ENCODE measurements at places on chromosomes 3 and 15.

GRCh38 chr3:139611528-139611927 lies 66.2 kb downstream of the NMNAT3 start:
- no peak for ATAC-seq
- H3K27ac ChIP-seq: no peak overlapping the region
- H3K4me1 ChIP-seq: no peaks in the 10 kb centered on the region
- no peak overlapping the region for H3K4me3 ChIP-seq

DNA sequence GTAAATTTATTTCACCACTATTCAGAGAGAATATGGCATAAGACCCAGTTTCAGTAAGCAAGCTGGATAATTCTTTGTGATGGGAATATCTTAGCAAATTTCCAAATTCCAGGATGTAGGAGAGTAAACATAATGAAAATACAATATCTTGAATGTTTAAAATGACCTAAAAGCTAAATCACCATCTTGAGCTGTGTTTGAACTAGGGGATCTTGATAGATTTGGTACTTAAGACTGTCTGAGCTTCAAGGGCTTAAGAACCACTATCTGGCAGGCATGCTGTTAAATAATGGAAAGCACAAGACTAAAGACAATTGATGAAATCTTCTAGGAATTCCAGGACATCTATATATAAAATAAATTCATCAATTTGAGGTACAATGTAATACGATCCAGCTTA lies 217.7 kb downstream of the ATP8B4 start:
- H3K36me3 ChIP-seq: no peaks in the 10 kb centered on the region
- peaks cover 13% of the 10 kb centered on the region for H3K4me1 ChIP-seq
- peak overlapping the region; percentile 70 for H3K27ac ChIP-seq
- H3K27me3 ChIP-seq: no peaks in the 10 kb centered on the region
- H3K4me3 ChIP-seq: no peak overlapping the region

GRCh38 chr3:42066516-42067181 lies 24.5 kb upstream of the TRAK1 start:
- peak overlapping the region; percentile 88 for H3K27ac ChIP-seq
- no peak overlapping the region for H3K4me3 ChIP-seq
- H3K36me3 ChIP-seq: no peaks in the 10 kb centered on the region
- no peaks in the 10 kb centered on the region for H3K27me3 ChIP-seq

GRCh38 chr15:94379986-94380385 lies 148.6 kb downstream of the MCTP2 start:
- ATAC-seq: no peak
- no peak overlapping the region for H3K27ac ChIP-seq
- no peaks in the 10 kb centered on the region for H3K27me3 ChIP-seq

DNA sequence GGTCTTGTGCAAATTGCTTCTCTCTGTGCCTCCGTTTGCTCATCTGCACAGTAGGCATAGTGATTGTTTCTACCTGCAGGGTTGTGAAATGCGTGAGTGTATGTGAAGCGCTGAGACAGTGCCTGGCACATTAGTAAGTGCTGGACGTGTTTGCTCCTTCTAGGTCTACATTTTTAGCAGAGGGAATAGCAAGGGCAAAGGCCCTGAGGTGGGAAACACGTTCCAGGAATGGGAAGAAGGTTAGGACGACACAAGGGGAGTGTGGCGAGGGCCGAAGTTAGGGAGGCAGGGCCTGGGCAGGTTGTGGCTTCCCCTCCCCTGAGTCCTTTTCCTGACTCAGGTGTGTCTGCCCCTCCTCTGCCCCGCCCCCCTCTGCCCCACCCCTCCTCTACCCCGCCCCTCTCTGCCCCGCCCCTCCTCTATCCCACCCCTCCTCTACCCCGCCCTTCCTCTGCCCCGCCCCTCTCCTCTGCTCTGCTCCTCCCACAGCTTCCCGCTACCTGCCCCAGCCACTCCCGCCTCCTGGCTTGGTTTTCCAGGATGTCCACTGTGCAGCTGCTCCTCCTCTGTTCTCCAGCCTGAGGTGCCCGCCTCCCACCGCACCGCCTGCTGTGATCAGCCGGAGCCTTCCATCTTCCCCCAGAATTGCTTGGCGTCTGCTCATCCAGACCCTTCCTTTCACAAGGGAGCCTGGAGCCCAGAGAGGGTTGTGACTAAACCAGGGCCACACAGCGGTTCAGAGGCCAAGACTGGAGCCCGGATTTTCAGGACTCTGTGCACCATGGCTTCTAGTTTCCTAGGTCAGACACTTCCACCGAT lies 31.1 kb upstream of the SMAD6 start:
- H3K27ac ChIP-seq: no peak overlapping the region
- H3K27me3 ChIP-seq: peaks cover 5% of the 10 kb centered on the region
- no peak overlapping the region for H3K4me3 ChIP-seq
- H3K36me3 ChIP-seq: no peaks in the 10 kb centered on the region
- ATAC-seq: no peak

DNA sequence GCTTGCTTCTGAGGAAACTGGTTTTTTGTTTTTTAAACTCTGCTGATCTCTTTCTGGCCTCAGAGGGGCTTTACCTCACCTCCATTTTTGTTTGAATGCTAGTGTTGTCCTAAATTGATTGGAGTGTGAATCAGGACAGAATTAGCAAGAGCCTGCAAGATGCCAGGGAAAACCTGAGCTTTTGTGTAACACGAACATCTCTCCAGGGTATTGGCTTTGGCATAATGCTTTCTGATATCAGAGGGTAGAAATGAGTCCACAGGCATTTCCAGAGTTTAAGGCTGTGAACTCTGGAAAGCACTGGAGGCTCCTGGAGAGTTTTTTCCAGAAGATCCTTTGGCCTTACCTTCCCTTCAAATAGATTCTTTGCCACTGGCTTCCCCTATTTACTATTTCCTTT lies 87.1 kb downstream of the WDR76 start:
- no peaks in the 10 kb centered on the region for H3K4me1 ChIP-seq
- H3K36me3 ChIP-seq: no peaks in the 10 kb centered on the region
- H3K27ac ChIP-seq: no peak overlapping the region

GRCh38 chr15:57118013-57118799 lies 199.8 kb downstream of the TCF12 start:
- no peaks in the 10 kb centered on the region for H3K4me1 ChIP-seq
- ATAC-seq: no peak
- H3K36me3 ChIP-seq: no peaks in the 10 kb centered on the region
- no peak overlapping the region for H3K27ac ChIP-seq

GRCh38 chr15:92772626-92773244 lies 117.2 kb upstream of the FAM174B start:
- H3K27ac ChIP-seq: no peak overlapping the region
- no peaks in the 10 kb centered on the region for H3K36me3 ChIP-seq
- no peak for ATAC-seq
- no peaks in the 10 kb centered on the region for H3K27me3 ChIP-seq
- no peak overlapping the region for H3K4me3 ChIP-seq

DNA sequence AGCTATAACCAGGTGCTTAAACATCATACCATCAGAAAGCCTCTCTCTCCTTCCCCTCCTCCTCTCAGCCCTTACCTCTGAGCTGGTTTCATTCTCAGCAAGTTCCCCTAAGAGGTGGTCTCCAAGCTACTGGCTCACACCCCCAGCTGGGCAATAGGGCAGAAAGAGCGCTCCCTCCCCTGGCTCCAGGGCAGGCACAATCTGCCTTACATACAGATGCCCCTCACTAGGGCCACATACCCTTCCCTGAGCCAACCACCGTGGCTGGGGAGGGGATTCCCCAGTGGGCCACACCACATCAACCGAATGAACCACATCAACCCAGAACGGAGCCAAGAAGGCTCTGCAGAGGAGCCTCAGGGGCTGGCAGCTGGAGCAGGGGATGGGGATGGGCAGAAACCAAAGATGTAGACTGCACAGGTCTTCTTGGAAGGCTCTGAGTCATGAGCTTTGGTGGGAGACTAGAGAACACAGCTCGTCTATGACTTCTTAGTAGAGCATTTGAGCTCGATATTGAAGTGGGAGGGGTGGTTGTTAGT lies 4.6 kb upstream of the FBLN2 start:
- H3K27me3 ChIP-seq: peaks cover 31% of the 10 kb centered on the region
- no peaks in the 10 kb centered on the region for H3K36me3 ChIP-seq
- H3K4me3 ChIP-seq: no peak overlapping the region
- peak overlapping the region; percentile 55 for H3K27ac ChIP-seq
- ATAC-seq: no peak

- no peaks in the 10 kb centered on the region for H3K36me3 ChIP-seq
- no peak overlapping the region for H3K4me3 ChIP-seq
- no peak for ATAC-seq
- H3K27me3 ChIP-seq: peaks cover 11% of the 10 kb centered on the region
Observed at GRCh38 chr15:91171334-91171733, 71.3 kb downstream of the SV2B start.

DNA sequence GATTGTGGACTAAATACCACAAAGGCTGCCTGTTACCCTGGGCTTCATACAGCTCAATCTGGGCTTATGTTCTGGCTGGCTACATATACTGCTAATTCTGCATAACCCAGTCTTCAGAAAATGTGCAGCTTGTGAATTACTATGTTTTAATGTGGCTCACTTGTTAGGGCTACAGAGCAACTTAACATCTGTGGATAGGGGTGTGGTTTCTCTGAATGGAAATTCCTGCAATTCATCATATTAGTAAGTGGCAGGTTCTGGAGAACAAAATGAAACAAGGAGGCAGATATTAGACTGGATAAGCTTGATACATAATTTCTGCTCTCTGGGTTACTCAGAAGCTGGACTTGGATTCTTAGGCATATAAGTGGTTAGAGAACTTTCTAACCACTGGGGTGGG lies 6.7 kb downstream of the TMEM202 start:
- H3K4me1 ChIP-seq: no peaks in the 10 kb centered on the region
- H3K27ac ChIP-seq: no peak overlapping the region
- no peaks in the 10 kb centered on the region for H3K36me3 ChIP-seq

DNA sequence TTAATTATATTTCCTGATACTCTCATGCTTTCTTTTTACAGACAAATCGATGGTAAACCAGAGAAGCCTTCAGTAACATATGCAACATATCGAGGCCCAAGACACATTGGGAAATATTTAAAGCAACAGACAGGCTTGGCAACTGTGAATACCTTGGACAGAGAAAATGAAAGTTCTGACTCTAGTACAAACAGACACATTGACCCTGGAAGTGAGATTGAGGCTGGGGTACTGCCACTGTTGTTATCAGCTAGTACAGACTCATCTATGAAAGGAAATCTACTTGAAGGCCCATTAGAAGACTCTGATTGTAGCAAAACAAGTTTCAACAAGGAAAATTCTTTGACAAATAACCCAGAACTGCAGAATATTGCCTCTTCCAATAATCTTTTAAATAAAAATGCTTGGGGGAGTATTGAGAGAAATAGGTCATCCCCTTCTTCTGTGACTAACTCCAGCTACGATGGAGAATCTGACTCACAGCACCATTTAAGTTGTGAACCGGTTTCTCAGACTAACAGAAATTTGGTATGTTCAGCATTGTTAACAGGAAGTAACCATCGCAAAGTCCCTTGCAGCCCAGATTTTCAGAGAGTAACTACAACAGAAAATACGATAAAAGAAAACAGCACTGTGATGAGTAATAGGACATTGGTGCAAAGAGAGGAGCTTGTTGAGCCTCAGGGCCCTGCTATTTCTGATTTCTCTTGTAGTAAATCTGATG lies 50.2 kb downstream of the CRYBG3 start:
- H3K36me3 ChIP-seq: peaks cover 15% of the 10 kb centered on the region
- H3K4me3 ChIP-seq: no peak overlapping the region
- H3K27me3 ChIP-seq: no peaks in the 10 kb centered on the region
- no peaks in the 10 kb centered on the region for H3K4me1 ChIP-seq
- no peak overlapping the region for H3K27ac ChIP-seq

DNA sequence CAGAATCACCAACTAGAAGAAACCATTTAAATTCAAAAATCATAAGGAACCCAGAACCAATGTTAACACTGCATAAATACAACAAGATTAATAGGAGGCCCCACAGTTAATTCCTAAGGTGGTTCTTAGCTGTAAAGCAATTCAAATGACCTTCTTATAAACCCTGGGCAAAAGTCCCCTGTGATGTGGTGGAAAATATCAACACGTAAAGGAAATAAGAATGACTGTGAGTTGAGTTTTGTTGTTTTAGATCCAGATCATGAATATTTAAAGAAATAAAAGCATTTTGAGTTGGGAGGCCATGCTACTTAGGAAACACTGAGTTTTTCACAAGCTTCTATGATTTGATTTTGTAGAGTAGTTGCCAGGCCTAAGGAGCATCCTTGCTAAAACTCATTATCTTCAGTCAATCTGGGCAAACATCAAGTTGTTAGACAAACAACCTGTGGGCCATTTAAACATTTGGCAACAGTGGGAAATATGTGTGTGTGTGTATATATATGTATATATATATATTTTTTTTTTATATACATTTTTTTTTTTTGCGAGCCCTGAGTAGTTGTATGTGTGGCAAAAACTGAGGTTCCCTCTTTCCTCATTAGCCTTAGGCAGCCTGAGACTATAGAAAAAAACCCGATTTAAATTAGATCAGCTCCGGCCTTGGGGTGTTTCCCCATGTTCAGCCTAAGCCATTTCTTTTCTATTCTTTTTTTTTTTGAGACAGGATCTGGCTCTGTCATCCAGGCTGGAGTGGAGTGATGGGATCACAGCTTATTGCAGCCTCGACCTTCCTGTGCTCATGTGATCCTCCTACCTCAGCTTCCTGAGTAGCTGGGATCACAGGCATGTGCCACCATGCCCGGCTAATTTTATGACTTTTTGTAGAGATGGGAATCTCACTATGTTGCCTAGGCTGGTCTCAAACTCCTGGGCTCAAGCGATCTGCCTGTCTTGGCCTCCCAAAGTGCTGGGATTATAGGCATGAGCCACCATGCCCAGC lies 8.0 kb upstream of the PXK start:
- no peaks in the 10 kb centered on the region for H3K36me3 ChIP-seq
- H3K4me1 ChIP-seq: no peaks in the 10 kb centered on the region
- no peak for ATAC-seq
- H3K4me3 ChIP-seq: no peak overlapping the region
- H3K27ac ChIP-seq: peak overlapping the region; percentile 22

DNA sequence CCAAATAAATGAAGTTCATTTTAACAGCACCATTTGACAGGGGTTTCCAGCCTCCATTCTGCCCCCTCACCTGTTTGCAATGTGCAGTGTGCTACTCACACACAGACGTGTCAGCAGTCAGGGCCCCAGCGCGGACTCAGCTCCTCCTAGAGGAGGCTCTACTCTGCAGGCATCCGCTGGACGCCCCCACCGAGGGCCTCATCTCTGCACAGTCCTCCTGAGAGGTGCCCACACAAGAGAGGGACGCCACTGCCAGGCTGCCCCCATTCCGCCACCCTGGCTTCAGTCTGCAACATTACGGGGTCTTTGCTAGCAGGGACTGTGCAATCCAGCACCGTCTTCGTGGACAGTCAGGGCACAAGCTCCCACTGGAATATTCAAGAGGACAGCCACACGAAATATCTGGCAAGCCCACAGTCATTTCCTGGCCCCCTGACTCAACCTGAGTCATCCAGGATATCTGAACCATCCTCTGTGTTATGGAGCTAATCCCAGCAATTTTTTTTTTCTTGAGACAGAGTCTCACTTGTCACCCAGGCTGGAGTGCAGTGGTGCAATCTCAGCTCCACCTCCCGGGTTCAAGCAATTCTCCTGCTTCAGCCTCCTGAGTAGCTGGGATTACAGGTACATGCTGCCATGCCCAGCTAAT lies 255.0 kb downstream of the OCA2 start:
- no peaks in the 10 kb centered on the region for H3K27me3 ChIP-seq
- ATAC-seq: no peak
- H3K4me3 ChIP-seq: no peak overlapping the region
- no peaks in the 10 kb centered on the region for H3K36me3 ChIP-seq
